ENCODE measurements at places on chromosomes 7 and 10.

- DNase-seq, result no peak
Observed at GRCh38 chr10:129193148-129193547, 273.9 kb upstream of the MGMT start.

- no peak for DNase-seq
Observed at GRCh38 chr10:82572744-82573143, 697.8 kb downstream of the NRG3 start.

DNA sequence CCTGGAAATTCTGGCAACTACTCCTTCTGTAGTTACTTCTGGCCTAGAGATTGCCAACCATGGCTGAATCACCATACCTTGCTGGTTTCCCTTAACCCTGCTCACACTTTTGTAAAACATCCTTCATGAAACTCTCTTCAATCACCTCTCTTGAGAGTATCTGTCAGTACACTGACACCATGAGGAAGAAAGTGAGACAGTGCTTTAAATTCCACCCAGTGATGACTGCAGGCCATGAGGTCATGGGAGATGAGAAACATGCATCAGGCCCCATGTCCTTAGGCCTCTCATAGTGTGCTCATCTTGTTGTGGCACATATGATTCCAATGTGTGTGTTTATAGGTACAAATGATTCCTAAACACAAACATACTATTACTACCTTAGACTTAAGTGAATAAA lies 24.6 kb upstream of the NAMPT start:
- no peak for DNase-seq

GRCh38 chr7:106521541-106521940 lies 139.4 kb downstream of the CCDC71L start:
- DNase-seq, result no peak

DNA sequence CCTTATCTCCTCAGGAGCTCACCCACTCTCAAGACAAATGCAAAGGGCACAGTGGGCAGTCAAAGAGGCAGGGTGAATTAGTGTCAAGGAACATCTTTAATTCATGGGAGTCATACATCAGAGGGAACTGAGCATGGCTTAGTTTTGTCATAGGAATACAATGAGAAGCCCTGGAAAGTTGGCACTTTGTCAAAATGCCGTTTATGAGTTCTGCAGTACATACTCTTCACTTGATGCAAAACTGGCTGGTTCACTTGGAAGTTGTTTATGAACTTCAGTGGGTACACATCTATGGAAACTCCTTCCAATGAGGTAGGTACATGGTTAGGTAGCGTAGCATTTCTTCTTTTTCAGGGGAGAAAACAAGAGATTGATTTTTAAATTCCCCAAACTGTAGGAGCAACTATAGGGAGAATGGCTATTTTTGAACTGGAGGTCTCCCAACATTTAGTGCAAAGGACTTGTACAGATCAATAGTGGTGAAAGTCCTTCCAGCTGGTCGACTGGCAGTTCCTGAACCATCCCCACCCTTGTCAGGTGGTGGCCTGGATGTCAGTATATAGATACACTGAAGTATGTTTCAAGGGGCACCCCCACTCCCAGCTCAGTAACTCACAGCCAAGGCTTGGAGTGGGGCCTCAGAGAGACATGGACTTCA lies 580.5 kb downstream of the REEP3 start:
- no peak for DNase-seq

GRCh38 chr10:86191166-86191565 lies 175.4 kb downstream of the GRID1 start:
- no peak for DNase-seq

DNA sequence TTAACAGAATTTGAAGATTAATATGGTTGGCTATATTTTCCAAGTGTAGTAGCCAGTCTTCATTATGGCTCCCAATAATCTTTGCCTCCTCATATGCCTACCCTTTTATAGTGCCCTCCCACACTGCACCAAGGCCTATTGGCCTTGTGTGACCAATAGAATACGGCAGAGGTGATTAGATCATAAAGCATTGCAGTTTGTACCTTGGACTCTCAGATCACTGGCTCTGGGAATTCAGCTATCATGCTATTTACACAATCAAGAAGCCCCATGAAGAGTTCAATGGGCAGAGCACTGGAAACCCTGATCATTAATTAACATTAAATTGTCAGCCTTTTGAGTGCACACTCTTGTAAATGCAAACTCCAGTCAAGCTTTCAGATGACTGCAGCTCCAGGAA lies 154.5 kb upstream of the MAGI2 start:
- no peak for DNase-seq

GRCh38 chr7:36223851-36224250 lies 70.8 kb downstream of the EEPD1 start:
- no peak for DNase-seq

GRCh38 chr10:117896517-117896916 lies 150.2 kb downstream of the RAB11FIP2 start:
- no peak for DNase-seq

- no peak for DNase-seq
Observed at GRCh38 chr10:122159141-122159970, 111.7 kb upstream of the BTBD16 start.

Measured in activated CD8-positive, alpha-beta memory T cell treated with anti-CD3 and anti-CD28 coated beads for 4 hours (primary cell).